ENCODE measurements at places on chromosomes 1 and 21. TPM values are rescaled to one million over a fixed set of nuclear protein-coding genes. Genes with fewer than 3 reads are reported as not detected.
A peak's percentile ranks its signal among the peaks of the same experiment; 100 is the strongest.

Gene FCRL1
- not detected for total RNA-seq

Gene DNASE2B
- not detected for total RNA-seq

Gene AIRE
- total RNA-seq: not detected

Gene TMPRSS15
- total RNA-seq: not detected

Gene AKNAD1
- total RNA-seq: not detected

Gene IQCC
- total RNA-seq: 1.8 TPM

Gene C4BPA
- not detected for total RNA-seq

Gene STYXL2
- total RNA-seq: not detected

Gene CHIA
- not detected for total RNA-seq

Gene RHBDL2
- 0.59 TPM for total RNA-seq

- H3K36me3 ChIP-seq: no peaks in the 10 kb centered on the region
- H3K4me3 ChIP-seq: peak overlapping the region; percentile 24
- H3K27ac ChIP-seq: no peak overlapping the region
Observed at GRCh38 chr1:117534995-117535467, 70.8 kb upstream of the TENT5C start.

GRCh38 chr1:161153682-161154337, at the start of gene UFC1:
UFC1 (plus strand) TSS chr1:161153978; CDS start chr1:161153998, 20 bp downstream.
- peak; percentile 95 for DNase-seq
- peak within 1 kb of the TSS; percentile 89 for H3K4me3 ChIP-seq
- H3K4me1 ChIP-seq: peaks cover 10% of the 10 kb centered on the region
- H3K36me3 ChIP-seq: peaks cover 16% of the 10 kb centered on the region
- H3K27me3 ChIP-seq: no peaks in the 10 kb centered on the region
- peak within 1 kb of the TSS; percentile 97 for H3K27ac ChIP-seq

DNA sequence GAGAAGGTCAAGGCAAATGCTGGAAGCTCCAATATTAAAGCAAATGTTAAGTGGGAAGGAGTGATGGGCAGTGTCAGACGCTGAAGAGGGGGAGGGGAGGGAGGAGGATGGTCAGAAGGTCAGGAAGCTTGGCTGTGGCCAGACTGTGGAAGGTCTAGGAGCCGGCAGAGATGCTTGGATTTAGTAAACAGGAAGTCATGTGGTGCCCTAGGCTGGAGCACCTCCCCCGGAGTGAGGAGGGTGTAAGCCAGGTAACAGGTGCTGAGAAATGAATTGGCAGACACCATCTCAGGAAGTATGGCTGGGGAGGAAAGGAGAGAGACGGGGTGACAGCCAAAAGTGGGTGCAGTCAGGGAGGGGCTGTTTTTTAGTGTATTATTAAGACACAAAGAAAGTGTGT, 17.7 kb downstream of the CSMD2 start:
- H3K27ac ChIP-seq: no peak overlapping the region
- H3K36me3 ChIP-seq: no peaks in the 10 kb centered on the region
- H3K4me1 ChIP-seq: no peaks in the 10 kb centered on the region
- no peaks in the 10 kb centered on the region for H3K27me3 ChIP-seq
- H3K4me3 ChIP-seq: no peak overlapping the region
- no peak for DNase-seq

GRCh38 chr21:32253215-32253641, 25.6 kb downstream of the MIS18A start:
- peaks cover 21% of the 10 kb centered on the region for H3K4me1 ChIP-seq
- H3K27ac ChIP-seq: no peak overlapping the region
- H3K27me3 ChIP-seq: peaks cover 9% of the 10 kb centered on the region
- no peak overlapping the region for H3K4me3 ChIP-seq

DNA sequence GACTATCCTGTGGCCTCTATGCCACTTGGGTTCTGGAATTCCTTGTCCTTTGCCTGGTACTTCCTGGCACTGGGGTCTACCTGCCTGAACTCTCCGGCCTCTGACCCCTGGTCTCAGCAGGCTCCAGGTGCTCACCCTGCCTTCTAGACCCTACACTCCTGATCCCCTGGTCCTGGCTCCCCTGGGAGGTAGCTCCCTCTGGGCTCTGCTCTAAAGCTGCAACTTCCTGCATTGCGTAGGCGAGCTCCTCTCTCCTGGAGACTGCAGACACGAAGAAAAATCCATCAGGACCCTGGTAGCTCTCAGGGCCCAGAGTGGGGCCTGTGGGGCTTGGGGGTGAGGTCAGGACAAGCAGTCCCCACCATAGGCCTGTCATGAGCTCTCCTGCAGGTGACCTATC, 7.8 kb upstream of the PLEKHG5 start:
- no peak overlapping the region for H3K4me3 ChIP-seq
- no peak overlapping the region for H3K27ac ChIP-seq
- no peaks in the 10 kb centered on the region for H3K27me3 ChIP-seq
- peak; percentile 79 for DNase-seq

DNA sequence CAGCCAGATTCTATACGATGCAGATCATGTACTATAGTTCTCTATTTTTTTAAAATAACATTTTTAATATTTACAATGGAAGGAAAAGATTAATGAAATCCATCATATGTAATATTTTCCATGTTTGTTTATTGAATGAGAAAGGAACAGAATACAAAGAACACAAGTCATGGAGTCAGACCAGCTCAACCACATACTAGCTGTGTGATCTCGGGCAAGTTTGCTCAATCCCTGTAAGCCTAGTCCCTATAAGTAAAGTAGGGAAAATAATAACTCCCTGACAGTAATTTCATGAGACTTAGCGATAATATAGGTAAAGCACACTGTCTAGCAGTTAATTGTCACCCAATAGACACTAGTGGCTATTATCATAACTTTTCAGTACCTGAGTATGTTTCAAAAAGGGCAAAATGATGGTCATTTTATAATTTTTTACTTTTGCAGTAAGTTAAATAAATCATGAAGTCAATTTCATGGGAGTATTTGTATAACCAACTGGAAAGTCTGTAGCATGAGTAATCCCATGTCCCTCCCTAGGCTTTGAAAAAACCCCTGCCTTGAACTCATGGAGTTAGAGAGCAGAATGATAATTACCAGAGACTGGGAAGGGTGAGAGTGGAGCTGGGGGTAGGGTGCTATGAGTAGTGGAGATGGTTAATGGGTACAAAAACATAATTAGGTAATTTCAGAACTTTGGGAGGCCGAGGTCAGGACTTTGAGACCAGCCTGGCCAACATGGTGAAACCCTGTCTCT, 37.0 kb upstream of the EPS15 start:
- no peaks in the 10 kb centered on the region for H3K36me3 ChIP-seq
- H3K27me3 ChIP-seq: no peaks in the 10 kb centered on the region
- peak; percentile 81 for DNase-seq
- H3K4me1 ChIP-seq: peaks cover 18% of the 10 kb centered on the region
- H3K27ac ChIP-seq: no peak overlapping the region

- peaks cover 4% of the 10 kb centered on the region for H3K36me3 ChIP-seq
- no peaks in the 10 kb centered on the region for H3K27me3 ChIP-seq
- peaks cover 11% of the 10 kb centered on the region for H3K4me1 ChIP-seq
- H3K27ac ChIP-seq: no peak overlapping the region
- peak; percentile 91 for DNase-seq
Observed at GRCh38 chr1:1619917-1620361, 4.6 kb downstream of the MIB2 start.

- H3K36me3 ChIP-seq: peaks cover 7% of the 10 kb centered on the region
- H3K4me3 ChIP-seq: no peak overlapping the region
- DNase-seq: no peak
- H3K27me3 ChIP-seq: no peaks in the 10 kb centered on the region
- H3K27ac ChIP-seq: no peak overlapping the region
Observed at GRCh38 chr1:85417017-85417416, 47.9 kb downstream of the DDAH1 start.

DNA sequence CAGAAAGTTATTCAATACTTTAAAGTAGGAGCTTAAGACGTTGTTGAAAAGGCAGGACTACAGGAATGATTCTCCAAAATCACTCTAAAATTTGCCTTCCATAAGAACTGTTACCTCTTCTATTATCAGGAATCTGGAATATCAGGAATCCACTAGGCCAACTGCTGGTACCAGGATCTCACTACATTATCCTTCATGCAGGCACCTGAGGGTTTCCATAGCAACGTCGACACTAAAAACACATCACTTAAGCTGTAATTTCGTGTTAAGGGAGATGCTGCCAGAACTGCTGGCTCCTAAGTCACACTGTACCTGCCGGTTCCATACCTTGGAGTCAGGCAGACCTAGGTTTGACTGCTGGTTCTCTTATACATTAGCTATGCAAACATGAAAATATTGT, 139.7 kb upstream of the C1orf87 start:
- no peaks in the 10 kb centered on the region for H3K27me3 ChIP-seq
- DNase-seq: no peak
- no peaks in the 10 kb centered on the region for H3K36me3 ChIP-seq
- H3K4me3 ChIP-seq: no peak overlapping the region
- H3K4me1 ChIP-seq: no peaks in the 10 kb centered on the region

GRCh38 chr1:236762410-236762809, 32.7 kb upstream of the MTR start:
- no peak for DNase-seq
- H3K27ac ChIP-seq: no peak overlapping the region
- H3K4me1 ChIP-seq: no peaks in the 10 kb centered on the region

GRCh38 chr1:167248707-167249642, 28.3 kb downstream of the POU2F1 start:
- H3K4me3 ChIP-seq: no peak overlapping the region
- no peaks in the 10 kb centered on the region for H3K36me3 ChIP-seq
- H3K27me3 ChIP-seq: no peaks in the 10 kb centered on the region
- DNase-seq: no peak

DNA sequence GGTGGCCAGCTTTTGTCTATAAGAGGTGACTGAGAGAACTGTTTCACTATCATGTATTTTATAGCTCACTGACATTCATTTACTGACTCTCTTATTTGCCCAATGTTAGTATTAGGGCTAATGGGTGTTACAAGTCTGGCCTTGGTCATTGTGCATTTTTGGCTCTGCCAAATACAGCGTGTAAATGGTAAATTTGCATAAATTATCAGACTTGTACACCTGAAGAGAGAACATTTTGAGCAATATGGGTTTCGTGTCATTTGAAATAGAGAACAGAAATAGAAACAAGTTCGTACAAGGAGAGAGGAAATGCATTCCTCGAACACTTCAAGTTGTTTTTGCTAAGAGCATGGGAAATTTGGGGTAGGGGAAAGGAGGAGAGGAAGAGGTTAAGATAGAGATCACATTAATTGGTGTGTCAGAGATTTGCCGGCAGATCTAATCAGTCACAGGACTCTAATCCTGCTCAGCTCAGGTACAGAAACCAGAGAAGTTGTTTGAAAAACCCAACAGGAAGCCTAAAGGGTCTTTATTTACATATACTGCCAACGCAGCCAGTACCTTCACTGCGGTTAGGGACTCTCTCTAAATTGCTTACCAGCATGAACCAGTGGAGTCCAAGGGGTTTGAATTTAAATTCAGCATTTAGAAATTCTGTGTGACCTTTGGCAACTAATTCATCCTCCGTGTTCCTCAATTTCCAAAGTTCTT, 261.5 kb downstream of the GPATCH2 start:
- no peak overlapping the region for H3K4me3 ChIP-seq
- H3K36me3 ChIP-seq: no peaks in the 10 kb centered on the region

DNA sequence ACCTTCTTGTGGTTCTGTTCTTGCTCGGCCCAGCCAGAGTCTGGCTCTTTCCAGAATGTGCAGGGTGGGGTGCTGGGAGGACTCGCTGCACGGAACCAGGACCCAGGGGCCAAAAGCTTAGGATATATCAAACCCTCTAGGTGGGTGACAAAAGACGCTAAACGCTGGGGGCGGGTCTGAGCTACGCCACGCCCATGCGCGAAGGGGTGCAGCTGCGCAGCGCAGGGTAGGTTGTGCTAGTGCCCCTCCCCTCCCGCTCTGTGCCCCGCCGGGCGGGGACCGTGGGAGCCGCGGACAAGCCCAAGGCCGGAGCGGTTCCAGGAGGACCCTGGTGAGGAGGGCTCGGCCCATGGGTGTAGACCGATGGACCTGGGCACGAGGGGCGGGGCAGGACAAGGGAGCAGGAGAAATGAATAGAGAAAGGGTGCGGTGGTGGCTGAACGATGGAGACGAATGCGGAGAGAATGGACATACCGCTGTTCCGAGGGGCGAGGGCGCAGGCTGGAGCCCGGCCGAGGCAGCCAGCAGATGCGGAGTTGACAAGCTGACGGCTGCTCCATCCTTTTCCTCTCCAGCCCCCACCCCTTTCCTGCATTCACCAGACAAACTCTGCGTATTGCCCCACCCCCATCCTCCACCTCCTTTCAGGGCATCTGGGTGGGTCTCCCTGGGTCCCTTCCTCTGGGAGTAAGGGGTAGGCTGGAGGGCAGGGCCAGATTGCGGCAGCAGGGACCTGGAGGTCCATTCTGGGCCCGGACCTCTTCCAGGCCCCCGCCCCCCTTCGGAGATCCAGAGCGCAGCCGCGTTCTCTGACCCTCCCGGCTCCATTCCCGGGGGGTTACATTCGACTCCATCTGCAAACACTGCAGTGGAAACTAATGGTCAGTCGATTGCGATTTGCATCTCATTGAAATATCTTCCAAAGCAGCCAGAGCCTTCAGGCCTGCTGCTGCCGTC, at the start of gene RUSC1:
Gene RUSC1 (plus strand): TSS at position 234 of the 957 bp plus-strand sequence. CDS start 880 bp downstream, outside the sequence.
- H3K36me3 ChIP-seq: peaks cover 18% of the 10 kb centered on the region
- peak within 1 kb of the TSS; percentile 56 for H3K27ac ChIP-seq
- H3K27me3 ChIP-seq: no peaks in the 10 kb centered on the region
- peak within 1 kb of the TSS; percentile 86 for H3K4me3 ChIP-seq
- peak; percentile 92 for DNase-seq
- H3K4me1 ChIP-seq: peaks cover 27% of the 10 kb centered on the region

Measured in osteoblast (primary cell).